ENCODE measurements at places on chromosomes 11 and 22. TPM values are rescaled to one million over a fixed set of nuclear protein-coding genes. Genes with fewer than 3 reads are reported as not detected.

DNA sequence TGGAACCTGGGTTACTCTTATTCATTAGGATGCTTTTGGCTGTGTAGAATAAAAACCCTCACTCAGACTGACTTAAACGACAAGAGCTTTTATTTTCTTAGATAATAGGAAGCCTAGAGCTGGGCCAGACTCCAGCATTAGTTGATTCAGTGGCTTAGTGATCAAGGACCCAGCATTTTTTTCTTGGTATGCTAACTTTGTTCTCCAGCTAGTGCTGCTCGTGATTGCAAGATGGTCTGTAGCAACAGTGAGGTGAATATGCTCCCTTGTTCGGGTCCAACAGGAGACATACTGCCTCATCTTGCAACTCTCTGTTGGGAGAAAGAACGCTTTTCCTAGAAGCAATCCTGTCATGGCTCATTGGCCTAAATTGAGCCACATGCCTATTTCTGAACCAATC, 33.4 kb downstream of the INSC start:
- no peak for DNase-seq

DNA sequence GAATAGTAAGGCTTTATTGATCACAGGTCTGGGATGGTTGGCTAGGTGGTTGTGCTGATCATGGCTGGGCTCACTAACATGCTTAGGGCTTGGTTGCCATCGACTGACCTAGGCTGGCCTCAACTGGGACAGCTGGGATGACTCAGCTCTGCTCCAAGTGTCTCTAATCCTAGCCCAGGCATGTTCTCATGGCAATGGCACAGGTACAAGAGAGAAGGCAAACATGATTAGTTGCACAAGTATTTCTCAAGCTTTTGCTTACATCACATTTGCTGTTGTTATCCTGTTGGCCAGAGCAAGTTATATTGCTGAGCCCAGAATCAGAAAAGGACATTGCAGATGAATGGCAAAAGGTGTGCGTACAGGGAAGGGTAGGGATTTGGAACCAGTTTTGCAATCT, 68.5 kb upstream of the SLC35C1 start:
- no peak for DNase-seq

DNA sequence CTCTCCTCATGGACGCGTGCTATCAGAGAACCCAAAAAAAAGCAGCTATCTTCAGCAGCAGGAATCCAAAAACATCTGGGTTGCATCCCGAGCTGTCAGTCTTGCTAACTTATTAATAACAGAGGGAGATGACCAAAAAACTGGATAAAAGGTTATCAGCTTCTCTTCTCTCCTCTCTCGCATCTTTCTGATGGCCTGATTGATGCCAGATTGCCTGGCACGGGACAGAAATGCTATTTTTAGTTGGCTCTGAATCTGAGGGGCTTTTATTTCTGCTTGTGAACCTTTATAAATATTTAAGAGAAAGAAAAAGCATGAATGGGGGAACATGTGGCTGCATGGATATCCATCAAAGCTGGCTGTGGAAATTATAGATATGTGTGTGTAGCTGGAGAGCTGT, 230.3 kb downstream of the ETS1 start:
- no peak for DNase-seq

- no peak for DNase-seq
Observed at GRCh38 chr11:79255965-79256364, 184.9 kb downstream of the TENM4 start.

- DNase-seq, result no peak
Observed at GRCh38 chr11:97506076-97506759, 1116.4 kb downstream of the JRKL start.

GRCh38 chr22:47698906-47699305, 936.5 kb downstream of the TBC1D22A start:
- no peak for DNase-seq

The OR5A1 gene
- not detected for polyA plus RNA-seq

All from right renal cortex interstitium (tissue), 3 donors.